HL-60 (cell line): ENCODE measurements at places on chromosomes 11 and 22.

GRCh38 chr11:18752502-18752901 lies 26.5 kb upstream of the IGSF22 start:
- no peak for DNase-seq

DNA sequence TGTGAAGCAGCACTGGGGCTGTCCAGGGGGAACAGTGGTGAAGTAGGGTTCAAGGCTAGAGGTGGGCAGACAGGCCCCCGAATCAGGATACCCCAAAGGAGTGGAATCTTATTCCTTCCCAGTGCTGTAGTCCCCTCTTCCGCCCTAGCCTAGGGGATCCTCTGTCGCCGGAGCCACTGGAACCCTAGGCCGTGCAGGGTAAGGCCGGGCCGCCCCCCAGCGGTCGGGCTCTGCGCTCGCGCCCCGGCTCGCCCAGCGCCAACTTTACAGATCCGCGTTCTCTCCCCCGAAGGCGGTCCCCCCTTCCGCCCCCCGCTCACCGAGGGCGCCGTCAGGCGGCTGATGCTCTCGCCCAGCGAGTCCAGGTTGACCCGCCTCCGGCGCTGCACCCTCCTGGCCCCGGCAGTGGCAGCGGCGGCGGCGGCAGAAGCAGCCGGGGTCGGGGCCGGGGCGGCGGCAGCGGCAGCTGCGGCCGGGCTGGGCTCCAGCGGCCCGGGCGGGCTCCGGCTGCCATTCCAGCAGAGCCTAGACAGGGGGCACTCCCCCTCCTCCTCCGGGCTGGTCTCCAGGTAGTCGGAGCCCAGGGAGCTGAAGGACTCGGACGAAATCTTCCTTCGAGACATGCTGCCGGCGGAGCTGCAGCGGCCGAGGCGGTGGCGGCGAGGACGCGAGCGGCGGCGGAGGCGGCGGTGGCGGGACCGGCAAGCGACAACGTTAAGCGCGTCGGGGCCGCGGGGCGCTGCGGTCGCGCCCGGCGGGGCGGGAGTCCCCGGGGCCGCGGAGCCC lies 650 bp downstream of the GUCY1A2 start:
- DNase-seq = no peak

DNA sequence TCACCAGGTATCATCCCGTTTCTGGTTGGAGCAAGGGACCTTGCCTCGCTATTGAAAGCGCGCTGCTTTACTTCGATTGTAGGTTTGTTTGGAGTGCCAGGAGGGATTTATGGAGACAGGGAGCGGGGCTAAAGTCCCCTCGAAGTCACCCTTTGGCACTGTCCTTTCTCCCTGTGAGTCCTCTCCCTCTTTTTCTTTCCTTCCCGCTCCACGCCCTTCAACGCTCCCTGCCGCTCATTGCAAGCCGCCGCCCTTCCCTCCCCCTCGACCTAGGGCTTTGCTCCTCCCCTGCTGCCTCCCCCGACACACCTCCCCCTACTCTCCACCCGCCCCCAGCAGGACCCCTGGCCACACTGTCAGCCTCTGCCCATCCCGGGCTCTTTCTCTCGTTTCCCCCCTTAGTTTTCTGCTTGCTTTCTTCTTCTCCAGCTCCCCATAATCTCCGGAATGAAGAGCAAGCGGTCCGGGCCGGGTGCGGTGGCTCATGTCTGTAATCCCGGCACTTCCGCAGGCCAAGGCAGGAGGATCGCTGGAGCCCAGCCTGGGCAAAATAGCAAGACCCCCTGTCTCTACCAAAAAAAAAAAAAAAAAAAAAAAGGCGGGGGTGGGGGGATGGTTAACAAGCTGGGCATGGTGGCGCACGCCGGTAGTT lies 41.0 kb downstream of the AHNAK start:
- DNase-seq = no peak

- DNase-seq = no peak
Observed at GRCh38 chr22:48438800-48439559, 1388.7 kb downstream of the BRD1 start.

- no peak for DNase-seq
Observed at GRCh38 chr11:63922673-63923192, 5.8 kb upstream of the RCOR2 start.

GRCh38 chr22:43434275-43434927 lies 22.6 kb downstream of the MPPED1 start:
- no peak for DNase-seq

- no peak for DNase-seq
Observed at GRCh38 chr11:114237321-114238280, 58.6 kb upstream of the NNMT start.

DNA sequence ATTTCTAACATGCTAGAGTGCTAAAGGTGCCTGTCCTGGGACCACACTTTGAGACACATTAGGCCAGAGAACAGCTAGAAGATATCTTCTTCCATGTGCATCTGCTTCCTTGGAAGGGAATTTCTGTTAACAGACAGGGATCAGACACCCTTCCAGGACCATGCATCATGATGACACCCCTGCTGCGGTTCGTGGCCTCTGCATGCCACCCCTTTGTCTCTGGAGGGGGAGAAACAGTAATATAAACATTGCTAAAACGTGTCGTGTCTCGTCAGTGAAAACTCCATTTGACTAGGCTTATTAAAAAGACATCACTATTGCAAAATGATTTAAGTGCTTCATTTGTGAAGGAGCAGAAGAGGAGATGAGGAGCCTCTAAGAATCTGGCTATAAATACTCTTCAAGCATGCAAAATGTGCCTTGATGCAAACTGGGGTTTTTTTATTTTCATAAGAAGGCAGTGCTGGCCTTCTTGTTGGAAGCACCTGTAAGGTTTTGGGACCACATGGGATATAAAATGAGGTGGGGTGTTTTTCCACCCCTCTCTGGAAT lies 141.6 kb downstream of the MYO18B start:
- no peak for DNase-seq

DNA sequence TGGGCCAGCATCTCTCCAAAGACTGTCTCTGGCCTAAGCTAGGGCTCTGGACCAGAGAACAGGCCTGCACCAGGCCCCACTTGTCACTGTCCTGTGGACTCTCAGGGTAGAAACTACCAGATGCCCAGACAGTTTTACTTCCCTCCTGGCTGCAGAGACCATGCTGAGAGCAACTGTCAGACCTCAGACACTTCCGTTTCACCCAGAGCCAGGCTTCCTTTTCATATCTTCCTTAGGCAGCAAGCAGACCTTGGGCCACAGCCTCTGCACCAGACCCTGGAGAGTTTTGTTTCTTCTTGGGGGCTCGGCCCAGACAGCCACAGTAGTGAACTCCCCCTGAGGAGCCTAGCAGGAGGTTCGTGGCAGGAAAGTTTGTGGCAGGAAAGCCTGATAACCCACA lies 12.1 kb upstream of the FCHSD2 start:
- peak; percentile 94 for DNase-seq

GRCh38 chr11:132353255-132353654 lies 982.8 kb downstream of the NTM start:
- DNase-seq = no peak

GRCh38 chr11:66659763-66660162 lies 17.9 kb downstream of the RBM4B start:
- no peak for DNase-seq

- peak; percentile 43 for DNase-seq
Observed at GRCh38 chr11:3781423-3781822, 15.9 kb downstream of the NUP98 start.

DNA sequence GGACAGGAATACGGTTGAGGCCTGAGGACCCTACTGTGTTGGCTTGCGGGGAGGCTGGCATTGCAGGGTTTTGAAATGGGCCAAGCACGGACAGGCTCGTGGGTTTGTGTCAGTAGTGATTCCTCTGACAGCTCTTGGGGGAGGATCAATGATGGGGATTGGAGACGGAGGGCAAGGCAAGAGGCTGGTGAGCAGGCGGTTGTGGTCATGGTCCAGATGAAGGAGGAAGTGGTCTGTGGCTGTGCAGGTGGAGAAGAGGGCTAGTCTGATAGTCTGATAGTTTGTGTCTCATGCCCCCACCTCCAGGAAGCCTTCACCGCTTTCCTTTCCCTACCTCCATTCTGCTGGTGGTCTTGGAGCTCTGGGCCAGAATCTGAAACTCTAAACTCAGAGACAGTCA lies 3.0 kb downstream of the MAFF start:
- peak; percentile 67 for DNase-seq

- no peak for DNase-seq
Observed at GRCh38 chr11:113197446-113197845, 116.9 kb upstream of the TTC12 start.
